ENCODE measurements at places on chromosomes 7 and 10. TPM values are rescaled to one million over a fixed set of nuclear protein-coding genes. Genes with fewer than 3 reads are reported as not detected.

RPEL1 gene
- total RNA-seq, result under 0.01 TPM

CRTAC1 gene
- not detected for total RNA-seq

JCAD gene
- total RNA-seq, result 2.0 TPM

NUTM2E gene
- not detected for total RNA-seq

TPST1 gene
- total RNA-seq, result 154 TPM

CREB5 gene
- total RNA-seq, result 48.1 TPM

COBL gene
- under 0.01 TPM for total RNA-seq

TAF3 gene
- 2.3 TPM for total RNA-seq

R3HCC1L gene
- 20.2 TPM for total RNA-seq

PRKCQ gene
- total RNA-seq, result not detected

ITPRID1 gene
- total RNA-seq, result not detected

TBX20 gene
- total RNA-seq, result not detected

KIAA1549 gene
- total RNA-seq, result 0.99 TPM

NEUROG3 gene
- total RNA-seq, result not detected

PRRT4 gene
- total RNA-seq, result not detected

RET gene
- 1.6 TPM for total RNA-seq

PAPOLB gene
- 0.15 TPM for total RNA-seq

DGKB gene
- total RNA-seq, result 0.15 TPM

CALN1 gene
- not detected for total RNA-seq

NOBOX gene
- not detected for total RNA-seq

CNPY4 gene
- total RNA-seq, result 37.7 TPM

CTTNBP2 gene
- total RNA-seq, result 22.3 TPM

ACSL5 gene
- total RNA-seq, result 5.0 TPM

SORBS1 gene
- total RNA-seq, result 0.17 TPM

CLRN3 gene
- total RNA-seq, result not detected

SFTPA1 gene
- total RNA-seq, result not detected

TMEM236 gene
- under 0.01 TPM for total RNA-seq

SLC16A9 gene
- 0.33 TPM for total RNA-seq

MKRN1 gene
- total RNA-seq, result 83.4 TPM

GBX1 gene
- not detected for total RNA-seq

ZNF239 gene
- total RNA-seq, result 5.5 TPM

CAV2 gene
- 79.1 TPM for total RNA-seq

CDK14 gene
- total RNA-seq, result 68.5 TPM

PYROXD2 gene
- total RNA-seq, result 41.2 TPM

ABCB8 gene
- 37.2 TPM for total RNA-seq

ODAD2 gene
- under 0.01 TPM for total RNA-seq

SAMD9L gene
- total RNA-seq, result 21.0 TPM
